Hippocampal formation (tissue), 2 donors: ENCODE measurements at places on chromosomes 3 and 15.

- DNase-seq, result no peak
These were observed 415.6 kb downstream of the OXSM start for GRCh38 chr3:26205475-26205874.

GRCh38 chr3:41093476-41093875 lies 105.8 kb upstream of the CTNNB1 start:
- DNase-seq, result no peak

DNA sequence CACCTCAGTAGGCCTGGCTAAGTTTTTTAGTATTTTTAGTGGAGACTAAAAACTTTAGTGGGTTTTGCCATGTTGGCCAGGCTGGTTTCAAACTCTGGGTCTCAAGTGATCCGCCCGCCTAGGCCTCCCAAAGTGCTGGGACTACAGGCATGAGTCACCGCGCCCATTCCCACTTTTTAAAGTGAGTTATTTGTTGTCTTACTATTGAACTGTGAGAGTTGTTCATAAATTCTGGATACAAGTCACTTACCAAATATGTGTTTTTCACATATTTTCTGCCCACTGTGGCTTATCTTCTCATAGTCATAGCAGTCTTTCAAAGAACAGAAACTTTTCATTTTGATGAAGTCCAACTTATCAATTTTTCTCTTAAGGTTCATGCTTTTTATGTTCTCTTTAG lies 29.9 kb upstream of the SPSB4 start:
- no peak for DNase-seq

GRCh38 chr3:58176185-58176530 lies 34.6 kb downstream of the DNASE1L3 start:
- DNase-seq, result no peak

DNA sequence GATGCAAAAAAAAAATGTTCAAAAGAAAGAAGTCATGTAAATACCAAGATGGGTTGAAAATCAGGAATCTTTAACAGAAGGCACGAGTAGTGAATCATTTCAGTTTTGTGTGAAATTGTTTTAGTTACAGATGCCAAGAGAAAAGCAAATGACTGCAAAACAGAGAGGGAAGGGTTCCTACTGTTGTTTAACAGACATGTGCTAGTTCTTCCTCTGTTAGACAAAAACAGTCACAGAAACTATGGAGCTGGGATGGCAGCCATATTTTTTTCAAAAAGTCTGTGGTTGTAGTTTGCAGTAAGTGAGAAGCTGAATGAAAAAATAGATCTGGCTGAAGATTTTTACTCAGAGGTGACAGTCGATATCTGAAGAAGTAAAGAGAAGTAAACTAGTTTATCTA lies 511.9 kb downstream of the ZIC1 start:
- DNase-seq, result no peak

DNA sequence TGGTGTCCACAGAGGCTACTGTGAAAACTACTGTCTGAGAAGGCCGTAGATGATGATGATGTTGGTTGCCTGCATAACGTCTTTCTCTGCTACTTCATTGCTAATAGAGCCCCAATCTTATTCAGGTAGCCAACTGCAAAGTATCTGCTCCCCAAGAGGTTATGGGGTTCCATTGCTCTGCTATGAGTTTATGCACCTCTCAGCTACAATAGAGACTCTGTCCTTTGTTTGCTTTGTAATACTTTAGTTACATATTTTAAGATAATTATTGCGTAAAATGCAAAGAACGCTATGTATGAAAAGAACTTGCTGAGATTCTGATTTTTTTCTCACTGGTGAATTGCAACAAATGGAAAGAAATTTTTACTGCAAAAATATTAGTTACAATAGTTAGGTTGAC lies 27.8 kb upstream of the GMPPB start:
- no peak for DNase-seq

DNA sequence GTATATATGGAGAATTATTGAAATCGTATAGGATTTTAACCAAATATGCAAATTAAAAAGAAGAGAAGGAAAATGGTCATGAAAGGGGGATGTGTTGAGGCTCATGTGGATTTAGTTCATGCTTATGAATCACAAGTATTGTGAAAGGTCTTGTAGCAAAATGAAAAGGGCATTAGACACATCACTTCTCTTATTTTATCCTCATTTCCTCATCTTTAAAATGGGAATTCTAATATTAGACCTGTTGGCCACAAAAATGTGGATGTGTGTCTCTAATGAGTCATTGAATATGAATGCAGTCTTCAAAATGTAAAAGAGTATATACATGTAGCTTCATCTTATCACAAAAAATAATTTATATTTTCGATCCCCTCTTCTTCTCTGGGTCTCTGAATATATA lies 14.9 kb upstream of the ALCAM start:
- no peak for DNase-seq

DNA sequence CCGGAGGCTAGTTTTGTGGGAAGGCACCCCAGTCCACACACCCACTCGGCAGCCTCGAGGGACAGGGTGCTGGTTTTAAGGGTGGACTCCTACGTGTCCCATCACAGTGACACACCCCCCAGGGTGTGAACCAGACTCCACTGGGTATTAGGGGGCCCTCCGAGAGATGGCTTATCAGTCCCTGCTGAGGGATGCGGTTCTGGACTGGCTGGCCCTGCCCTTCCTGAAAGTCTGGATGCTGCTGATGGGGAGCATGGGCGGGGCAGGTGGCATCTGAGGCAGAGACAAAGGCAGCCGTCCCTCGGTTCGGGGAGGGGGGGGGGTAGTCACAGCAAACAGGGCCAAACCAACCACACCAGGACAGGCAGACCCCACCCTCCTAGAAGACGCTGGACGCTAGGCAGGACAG lies 939 bp upstream of the ULK3 start:
- no peak for DNase-seq

DNA sequence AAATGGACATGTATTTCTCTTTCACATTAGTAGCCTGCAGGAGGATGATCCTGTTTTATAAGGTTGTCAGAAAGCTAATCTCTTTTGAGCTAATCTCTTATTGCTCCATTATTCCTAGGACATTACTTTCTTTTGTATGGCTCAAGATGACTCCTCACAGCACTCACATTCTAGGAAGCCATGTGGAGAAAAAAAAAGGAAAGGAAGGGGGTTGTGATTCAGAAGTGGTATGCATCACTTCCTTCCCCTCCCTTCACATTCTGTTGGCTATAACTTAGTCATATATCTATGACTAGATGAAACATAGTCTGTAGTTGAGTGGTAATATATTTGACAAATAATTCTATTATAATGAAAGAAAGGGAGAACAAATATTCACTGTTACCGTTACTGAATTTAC lies 168.8 kb upstream of the TTC14 start:
- no peak for DNase-seq

DNA sequence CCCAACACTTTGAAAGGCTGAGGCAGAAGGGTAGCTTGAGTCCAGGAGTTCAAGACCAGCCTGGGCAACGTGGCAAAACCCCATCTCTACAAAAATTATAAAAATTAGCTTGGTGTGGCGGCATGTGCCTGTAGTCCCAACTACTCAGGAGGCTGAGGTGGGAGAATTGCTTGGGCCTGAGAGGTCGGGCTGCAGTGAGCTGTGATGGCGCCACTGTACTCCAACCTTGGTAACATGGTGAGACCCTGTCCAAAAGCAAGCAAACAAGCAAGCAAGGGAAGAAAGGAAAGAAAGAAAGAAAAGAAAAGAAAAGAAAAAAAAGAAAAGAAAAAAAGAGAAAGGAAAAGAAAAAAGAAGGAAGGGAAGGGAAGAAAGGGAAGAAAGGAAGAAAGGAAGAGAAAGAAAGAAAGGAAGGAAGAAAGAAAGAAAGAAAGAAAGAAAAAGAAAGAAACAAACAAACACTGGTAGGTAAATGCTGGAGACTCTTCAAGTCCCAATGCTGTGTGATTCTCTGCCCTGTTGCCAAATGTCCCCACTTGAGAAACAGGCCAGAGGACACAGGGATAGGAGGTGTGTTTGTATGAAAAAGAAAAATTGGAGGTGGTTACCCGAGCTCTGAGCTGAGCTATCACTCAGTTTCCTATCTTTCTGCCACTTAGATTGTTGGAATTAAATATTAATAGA lies 121.1 kb downstream of the RAB11A start:
- DNase-seq, result no peak

DNA sequence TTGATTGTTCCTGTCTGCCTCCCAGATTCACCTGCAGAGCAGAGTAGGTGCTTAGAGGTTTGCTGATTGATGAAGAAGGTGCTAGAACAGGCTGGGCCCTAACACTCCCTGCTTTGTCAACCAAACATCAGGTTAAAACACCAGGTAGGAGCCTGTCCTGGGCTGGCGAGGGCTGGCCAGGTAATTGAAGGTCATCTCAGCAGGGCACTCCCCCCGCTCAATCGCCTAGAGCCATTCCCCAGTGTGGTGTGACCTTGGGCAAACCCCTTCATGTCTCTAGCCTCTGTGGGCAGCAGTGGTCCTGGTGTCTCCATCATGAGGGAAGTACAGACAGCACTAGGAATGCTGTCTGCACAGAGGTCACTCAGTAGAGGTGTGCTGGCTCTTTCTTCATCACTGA lies 88.3 kb downstream of the KLF15 start:
- no peak for DNase-seq

- no peak for DNase-seq
These were observed 422.4 kb downstream of the DIPK2A start for GRCh38 chr3:144394032-144394431.

DNA sequence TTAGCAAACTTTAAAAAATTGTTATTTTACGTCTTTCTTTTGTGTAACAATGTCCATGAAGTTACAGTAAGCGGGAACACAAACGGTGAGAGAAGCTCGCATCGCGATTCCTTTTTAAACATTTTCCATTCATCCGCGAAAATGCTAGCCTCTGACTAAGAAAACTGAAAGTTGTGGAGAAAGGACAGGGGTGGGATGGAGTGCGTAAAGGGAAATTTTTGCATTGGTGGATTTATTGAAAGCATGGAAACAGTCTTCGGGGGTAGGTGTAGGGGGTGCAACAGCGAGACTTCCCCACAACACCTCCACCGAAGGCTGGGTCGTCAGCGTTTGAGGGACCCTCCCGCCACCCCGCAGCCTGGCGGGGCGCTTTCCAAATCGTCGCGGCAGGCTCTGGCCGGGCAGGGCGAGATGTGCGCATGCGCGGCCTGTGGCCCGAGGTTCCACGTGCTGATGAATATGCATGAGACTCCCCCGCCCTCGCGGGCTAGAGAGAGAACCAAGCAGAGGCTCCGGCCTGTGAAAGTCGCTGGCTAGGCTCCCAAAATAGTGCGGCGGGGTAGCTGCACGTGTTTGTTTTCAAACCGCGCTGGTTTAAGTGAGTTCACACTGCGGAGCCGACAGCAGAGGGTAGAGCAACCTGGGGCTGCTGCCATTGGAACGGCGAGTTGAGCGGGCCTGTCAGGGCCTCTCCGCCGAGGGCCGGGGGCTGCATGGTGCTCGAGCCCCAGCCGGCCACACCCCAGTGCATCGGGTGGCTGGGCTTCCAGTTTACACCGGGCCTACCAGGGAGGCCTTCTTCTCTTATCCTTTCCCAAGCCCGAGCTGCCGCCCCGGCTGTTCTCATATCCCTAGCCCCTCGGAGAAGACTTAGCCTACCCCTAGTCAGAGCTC lies 9.9 kb downstream of the ZIC1 start:
- DNase-seq, result peak; percentile 80

DNA sequence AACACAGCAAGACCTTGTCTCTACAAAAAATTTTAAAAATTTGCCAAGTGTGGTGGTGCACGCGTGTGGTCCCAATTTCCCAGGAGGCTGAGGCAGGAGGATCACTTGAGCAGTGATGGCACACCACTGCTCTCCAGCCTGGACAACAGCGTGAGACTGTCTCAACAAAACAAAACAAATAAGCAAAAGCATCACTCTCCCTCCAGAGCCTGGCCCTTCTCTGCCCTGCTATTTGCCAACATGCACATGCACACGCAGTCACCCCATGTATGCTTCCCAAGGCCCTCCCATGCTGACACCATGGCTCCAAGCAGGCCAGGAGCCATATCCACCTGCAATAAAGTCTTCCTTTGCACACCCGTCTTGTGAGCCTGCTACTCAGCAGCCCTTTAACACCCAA lies 2.1 kb downstream of the KIF9 start:
- no peak for DNase-seq

DNA sequence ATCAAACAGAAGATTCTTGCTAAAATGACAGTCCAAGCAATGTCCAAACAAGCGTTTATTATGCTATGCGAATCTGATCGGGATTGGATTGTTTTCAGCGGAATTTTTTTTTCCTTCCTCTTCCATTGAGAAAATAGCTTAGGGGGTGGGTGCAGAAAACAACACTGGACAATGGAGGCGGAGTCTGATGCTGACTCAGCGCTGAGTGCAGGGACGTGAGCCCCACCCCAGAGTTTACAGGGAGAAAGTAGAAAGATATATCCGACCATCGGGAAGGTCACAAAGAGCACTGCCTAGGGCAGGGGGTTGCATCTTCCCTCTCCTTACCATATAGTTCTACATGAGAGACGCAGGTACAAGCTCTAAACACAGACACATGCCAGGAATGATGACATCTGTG lies 117.0 kb downstream of the FOXP1 start:
- no peak for DNase-seq

DNA sequence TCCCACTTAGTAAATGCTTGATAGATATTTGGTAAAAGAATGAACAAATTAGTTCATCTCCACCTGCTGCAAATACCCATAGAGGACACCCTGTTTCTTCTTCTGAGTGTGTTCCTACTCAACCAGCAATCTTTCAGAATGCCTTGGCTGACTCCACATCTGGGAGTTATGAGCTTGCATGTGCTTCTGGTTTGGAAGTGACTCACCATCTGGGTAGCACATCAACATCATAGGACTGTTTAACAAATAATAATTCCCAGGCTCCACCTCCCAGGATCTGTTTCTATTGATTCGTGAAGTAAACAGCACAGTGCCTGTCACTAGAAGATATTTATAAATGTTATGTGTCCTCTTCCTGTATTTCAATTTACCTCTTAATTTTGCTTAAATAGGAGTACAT lies 580.1 kb downstream of the ROBO2 start:
- DNase-seq, result no peak

DNA sequence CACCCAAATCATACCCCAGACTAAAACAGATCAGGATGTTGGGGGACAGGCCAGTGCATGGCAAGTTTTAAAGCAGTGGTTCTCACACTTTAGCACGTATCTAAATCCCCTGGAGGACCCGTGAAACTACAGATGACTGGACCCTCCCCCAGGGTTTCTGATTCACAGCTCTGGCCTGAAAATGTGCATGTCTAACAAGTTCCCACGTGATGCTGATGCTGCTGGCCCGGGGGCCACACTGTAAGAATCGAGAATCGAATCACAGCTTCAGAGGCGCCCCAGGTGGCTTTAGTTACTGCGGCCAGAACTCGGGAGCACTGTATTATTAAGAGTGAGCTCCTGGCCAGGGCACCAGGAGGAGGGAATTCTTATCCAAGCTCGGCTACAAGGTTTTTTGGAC lies 11.6 kb downstream of the ADAMTS17 start:
- no peak for DNase-seq

DNA sequence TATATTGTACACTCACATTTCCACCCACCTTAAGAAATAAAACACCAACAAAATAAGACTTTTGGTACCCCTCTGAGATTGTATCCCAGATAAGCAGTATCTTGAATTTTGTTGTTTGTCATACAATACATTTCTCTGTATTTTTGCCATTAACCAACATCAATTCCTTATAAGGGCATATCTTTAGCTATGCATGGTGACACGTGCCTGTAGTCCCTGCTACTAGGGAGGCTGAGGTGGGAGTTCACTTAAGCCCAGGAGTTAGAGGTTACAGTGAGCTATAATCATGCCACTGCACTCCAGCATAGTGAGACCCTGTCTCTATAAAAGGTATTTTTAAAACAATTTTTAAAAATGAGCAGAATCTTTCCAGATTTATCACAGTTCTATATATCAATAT lies 32.5 kb upstream of the STXBP5L start:
- no peak for DNase-seq

GRCh38 chr3:13217736-13218540 lies 144.7 kb upstream of the IQSEC1 start:
- no peak for DNase-seq
